ENCODE measurements at places on chromosomes 3 and 15.

GRCh38 chr3:16449369-16449768 lies 64.1 kb downstream of the RFTN1 start:
- DNase-seq: no peak

DNA sequence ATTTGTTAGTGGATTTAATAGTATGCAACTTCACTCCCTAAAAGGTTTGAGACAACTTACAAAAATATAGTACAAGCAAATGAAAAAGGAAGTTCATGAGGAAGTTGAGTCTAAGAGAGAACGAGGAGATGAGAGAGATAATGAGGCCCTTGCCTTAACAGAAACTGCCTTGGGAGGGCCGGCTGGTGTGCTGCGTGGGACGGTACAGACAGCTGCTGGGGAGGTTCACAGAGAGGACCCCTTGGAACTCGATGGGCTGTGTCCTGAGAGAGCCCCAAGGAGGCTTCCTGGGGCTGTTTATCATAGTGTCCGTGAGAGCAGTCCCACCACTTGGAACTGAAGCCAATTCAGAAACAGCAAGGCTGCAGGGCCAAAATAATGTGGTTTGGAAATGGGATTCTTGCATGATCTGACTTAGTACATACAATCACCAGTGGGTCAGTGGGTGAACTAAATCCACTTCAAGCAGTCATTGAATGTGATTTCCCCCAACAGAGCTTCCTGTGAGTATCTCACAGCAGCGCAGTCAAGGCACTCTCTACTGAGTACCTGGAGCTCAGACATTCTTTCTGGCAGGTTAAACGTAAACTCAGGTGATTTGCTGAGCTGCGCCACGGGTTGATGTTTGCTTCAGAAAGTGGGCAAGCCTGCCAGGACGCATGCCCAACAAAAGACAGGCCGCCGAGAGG lies 90.8 kb downstream of the CRTC3 start:
- DNase-seq: no peak

GRCh38 chr3:186821429-186822387 lies 15.4 kb upstream of the RFC4 start:
- DNase-seq: peak; percentile 29

GRCh38 chr3:124588794-124589193 lies 141.5 kb upstream of the UMPS start:
- no peak for DNase-seq

GRCh38 chr15:48175126-48175525 lies 3.0 kb downstream of the MYEF2 start:
- DNase-seq: no peak

DNA sequence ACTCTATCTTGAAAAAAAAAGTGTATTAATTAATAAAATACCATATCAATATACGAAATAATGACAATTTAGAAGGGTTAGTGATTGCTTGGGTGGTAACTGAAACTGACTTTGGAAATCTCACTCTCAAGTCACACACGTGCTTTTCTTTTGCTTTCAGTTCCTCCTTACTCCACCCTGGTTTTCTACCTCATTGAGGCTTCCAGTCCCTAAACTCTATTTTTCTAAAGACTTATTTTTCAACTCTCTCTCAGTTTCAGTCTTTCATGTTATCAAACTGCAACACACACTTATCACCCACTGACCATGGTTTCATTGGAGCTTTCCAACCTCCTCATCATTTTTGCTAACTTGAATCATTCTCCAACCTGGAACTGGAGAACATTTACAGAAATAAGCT lies 23.5 kb downstream of the IL12A start:
- no peak for DNase-seq

- no peak for DNase-seq
These were observed 4.8 kb downstream of the VWA5B2 start for GRCh38 chr3:184234224-184234623.

DNA sequence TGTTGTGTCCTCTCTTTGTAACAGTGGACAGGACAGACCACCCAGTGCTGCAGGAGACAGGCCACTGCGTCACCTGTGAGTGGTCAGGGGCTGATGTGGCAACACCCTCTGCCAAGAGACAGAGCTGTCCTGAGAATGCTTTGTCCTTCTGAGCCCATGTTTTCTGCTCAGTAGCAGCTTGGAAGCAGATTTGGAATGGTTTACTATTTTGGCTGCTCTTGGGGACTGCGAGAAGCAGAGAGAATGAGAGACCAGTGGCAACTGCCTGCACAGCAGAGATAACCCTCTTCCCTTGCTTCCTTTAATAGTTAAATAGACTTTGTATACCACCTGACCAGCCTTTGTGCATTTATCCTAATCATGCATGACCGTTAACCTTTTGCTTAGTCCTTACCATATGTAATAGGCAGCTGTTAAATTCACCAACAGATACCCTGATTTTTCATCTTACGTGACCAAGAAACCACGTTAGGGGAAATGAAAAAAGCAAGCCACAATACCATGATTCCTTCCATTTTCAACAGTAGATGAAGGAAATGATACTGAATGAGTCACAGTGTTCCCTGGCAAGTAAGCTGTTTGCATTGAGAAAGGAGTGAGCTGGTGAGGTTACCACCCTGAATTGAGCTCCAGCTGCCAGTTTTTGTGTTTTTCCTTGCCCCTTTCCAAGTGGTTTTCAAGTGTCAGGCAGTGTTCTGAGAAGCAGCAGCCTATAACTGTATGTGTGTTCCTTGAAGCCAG lies 35.5 kb downstream of the B3GALNT1 start:
- DNase-seq: no peak

GRCh38 chr3:152608696-152609594 lies 226.0 kb upstream of the P2RY1 start:
- no peak for DNase-seq

- no peak for DNase-seq
These were observed 21.7 kb downstream of the ZDHHC3 start for GRCh38 chr3:44954304-44954703.

GRCh38 chr3:42572278-42572677 lies 9.5 kb downstream of the SEC22C start:
- no peak for DNase-seq

GRCh38 chr15:45640616-45641015 lies 5.8 kb downstream of the SQOR start:
- DNase-seq: no peak

GRCh38 chr15:51114437-51115119 lies 19.9 kb upstream of the TNFAIP8L3 start:
- DNase-seq: no peak

- no peak for DNase-seq
These were observed 23.4 kb upstream of the SEC13 start for GRCh38 chr3:10344147-10344943.

DNA sequence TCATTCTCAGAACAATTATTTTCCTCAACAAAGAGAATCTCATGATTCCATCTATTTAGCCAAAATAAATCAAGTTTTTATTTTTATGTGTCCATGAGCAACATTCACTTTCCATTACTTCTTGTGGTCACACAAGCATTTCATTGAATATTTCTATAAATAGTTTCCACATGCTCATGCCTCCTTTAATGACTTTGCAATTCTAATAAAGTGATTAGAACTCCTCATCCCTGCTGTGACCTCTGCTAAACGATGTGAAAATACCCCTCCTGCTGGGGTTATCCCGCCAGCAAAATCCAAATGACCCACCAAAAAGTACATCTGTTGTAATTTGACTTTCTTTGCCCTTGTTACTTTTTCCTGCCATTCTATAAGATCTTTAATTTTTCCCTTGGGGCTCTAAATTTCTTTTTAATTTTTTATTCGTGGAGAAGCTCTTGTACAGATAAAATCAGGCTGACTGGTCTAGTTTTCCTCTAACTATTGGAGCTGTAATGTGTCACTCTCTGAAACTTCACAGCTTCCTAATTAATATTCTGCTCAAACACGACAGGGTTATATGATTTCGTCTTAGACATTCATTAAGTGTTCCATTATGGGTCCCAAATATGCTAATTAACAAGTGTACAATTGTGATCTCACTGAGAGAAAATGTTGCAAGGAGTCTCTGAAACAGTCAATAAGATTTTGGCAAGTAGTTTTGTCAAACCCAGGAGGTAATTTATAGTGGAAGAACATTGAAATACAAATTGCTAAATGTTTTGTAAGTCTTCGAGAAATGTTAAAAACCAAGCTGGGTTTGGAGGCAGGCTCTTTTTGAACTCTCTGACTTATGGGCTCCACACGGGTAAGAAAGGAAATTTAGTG lies 533.1 kb upstream of the NAALADL2 start:
- no peak for DNase-seq

GRCh38 chr3:159763011-159763601 lies 225.5 kb upstream of the IL12A start:
- DNase-seq: no peak

DNA sequence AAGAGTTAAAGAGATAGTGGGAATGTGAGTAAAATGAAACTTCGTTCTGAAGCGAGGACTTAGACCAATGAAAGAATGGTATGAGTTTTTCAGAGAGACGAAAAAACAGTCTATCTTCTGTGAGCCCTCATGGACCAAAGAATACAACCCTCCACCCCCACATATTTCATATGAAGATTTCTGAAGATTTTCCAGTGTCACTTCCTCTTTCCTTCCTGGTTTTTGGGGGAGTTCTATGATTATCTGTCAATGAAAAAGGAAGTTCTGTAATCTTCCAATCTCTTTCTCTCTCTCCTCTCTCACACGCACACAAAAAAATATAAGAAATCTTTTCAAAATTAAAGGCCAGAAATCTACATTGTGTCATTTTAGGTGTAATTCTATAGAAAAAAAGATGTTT lies 27.7 kb downstream of the CMSS1 start:
- no peak for DNase-seq

DNA sequence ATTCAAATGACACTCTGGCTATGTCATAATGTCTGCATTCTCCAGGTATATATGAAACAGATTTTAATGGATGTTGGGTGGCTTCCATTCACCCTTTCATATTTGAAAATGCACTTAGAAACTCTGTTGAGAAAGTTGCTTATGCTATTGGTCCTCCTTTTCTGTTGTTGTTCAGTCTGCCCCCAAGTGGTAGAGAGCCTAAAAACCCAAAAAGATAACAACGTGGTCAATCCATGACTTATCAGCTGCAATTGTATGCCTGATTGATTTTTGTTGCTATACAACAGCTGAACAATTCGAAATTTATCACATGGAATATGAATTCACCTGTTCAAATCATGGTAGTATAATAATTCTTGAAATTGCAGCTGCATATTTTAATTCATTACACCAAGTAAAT lies 279.8 kb downstream of the ROBO2 start:
- DNase-seq: no peak

DNA sequence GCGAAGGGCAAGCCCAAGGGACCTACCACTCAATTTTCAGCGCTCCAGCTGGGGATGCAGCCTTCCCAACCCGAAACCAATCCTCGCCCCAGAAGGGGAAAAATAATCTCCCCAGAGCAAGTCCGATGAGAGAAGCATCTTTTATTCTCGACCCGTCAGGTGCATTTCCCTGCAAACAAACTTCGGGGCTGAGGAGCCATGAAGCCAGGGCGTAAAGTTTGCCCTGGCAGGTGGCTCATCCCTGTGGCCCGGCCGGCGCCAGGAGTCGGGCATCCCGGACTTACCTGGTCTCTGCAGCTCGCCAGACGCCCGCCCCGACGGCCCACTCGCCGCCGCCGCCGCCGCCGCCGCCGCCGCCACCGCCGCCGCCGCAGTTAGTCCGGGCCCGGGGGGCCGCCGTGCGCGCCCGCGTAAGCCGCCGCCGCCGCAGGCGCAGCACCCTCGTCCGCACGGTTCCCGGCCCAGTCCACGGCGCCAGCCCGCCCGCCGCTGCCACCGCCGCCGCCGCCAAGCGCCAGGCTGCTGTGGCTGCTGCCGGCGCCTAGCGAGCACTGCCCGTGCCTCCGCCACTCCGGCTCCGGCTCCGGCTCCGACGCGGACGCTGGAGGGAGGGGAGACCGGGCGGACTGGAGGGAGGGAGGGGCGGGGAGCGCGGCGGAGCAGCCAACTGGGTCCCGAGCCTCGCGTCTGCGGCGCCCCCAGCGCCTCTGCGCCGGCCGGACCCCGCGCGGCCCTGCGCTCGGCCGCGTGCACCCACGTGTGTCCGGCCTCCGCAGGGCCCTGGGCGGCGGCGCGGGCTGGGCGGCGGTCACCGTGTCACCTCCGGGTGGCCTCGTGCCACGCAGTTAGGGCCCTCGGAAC lies at the start of gene CNTN3:
Gene CNTN3 (minus strand): TSS at position 553 of the 861 bp plus-strand sequence. CDS start 93,547 bp downstream, outside the sequence.
- DNase-seq: no peak

GRCh38 chr15:55652359-55652758 lies 64.2 kb upstream of the PYGO1 start:
- DNase-seq: no peak

DNA sequence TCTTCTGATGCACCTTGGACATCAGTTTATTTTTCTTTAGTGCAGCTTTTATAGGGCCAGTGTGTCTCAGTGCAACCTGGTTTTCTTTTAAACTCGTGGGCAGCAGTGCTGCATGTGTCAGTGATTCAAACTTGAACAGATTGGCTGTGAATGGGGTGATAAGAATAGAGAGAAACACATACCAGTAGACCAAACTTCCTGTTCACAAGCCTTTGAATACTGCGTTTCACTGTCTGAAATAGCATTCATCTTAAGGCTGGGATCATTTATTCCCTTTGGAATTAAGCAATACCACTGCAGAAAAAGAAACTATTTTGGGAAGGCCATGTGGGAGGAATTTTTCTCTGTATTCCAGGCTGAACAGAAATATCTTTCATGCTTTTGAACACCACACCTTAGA lies 51.7 kb downstream of the PHLDB2 start:
- DNase-seq: no peak

DNA sequence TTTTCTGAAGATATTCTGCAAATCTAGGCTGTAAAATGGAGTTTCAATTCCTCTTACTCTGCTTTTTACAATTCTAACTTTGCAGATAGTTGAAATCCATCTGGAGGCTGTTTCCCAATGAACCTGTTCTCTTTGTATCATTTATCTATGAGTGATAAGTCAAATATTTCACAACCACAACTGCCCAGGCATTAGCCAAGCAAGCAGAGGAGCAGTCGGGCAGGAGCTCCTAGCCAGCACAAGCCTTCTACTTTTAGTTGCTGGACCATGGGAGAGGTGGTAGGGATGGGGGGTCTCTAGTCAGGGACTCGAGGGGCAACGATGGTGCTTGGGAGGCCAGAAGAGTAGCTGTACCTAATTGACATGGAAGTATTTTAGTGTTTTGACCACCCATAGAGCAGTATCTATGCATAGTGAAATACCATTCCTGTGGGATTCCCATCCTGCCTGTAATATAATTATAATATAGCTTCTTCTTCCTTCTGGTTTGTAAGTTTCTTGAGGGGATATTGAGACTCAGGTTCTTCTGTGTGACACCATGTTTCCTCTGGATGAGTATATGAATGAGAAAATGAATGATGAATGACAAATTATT lies 353.5 kb upstream of the IL12A start:
- no peak for DNase-seq

GRCh38 chr3:72338942-72339669 lies 509.1 kb downstream of the SHQ1 start:
- DNase-seq: no peak

GRCh38 chr3:55044486-55044885 lies 116.6 kb upstream of the LRTM1 start:
- no peak for DNase-seq

DNA sequence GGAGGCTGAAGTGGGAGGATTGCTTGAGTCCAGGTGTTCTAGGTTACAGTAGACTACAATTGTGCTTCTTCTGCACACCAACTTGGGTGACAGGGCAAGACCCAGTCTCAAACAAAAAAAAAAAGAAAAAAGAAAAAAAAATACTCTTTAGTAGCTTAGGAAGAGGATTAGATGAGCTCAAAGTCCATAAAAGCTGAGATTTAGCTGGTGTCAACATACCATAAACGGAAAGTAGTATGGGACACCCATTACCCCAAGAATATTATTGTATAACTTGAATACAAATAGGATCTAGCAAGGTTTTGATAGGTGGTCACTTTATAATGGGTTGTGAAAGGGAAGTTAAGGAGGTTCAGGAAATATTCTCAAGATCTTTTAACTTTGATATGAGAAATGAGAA lies 38.0 kb upstream of the ULK4 start:
- no peak for DNase-seq

Data from NCI-H1694 treated with DMSO at 0.1 percent for 48 hours (cell line).